Activated B cell treated with CpG ODN at 0.5 μM for 24 hours (primary cell): ENCODE measurements at places on chromosomes 5 and 9.

GRCh38 chr9:5910413-5911057 is 19.8 kb downstream of the MLANA start:
- H3K27ac ChIP-seq = no peak overlapping the region
- H3K4me3 ChIP-seq = no peak overlapping the region
- H3K36me3 ChIP-seq = peaks cover 29% of the 10 kb centered on the region
- no peaks in the 10 kb centered on the region for H3K27me3 ChIP-seq
- DNase-seq = no peak

DNA sequence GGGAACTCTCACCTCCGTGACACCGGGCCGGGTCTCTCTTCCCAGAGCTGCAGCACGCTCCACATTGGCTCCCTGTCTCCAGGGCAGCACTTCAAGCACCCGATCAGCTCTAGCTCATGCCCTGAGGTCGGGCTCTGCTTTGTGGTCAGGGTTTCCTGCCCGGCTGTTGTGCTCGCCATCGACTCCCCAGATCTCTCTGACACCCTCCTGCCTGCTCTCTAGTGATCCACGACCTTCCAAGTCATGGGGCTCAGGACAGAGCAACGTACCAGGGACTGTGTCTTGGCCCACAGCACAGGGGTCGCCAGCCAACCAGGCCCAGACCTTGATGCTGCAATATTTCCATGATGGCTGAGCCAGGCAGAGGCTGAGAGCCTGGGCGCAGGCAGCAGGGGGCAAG is 45.1 kb downstream of the PRRT1B start:
- H3K27me3 ChIP-seq = no peaks in the 10 kb centered on the region
- peaks cover 90% of the 10 kb centered on the region for H3K36me3 ChIP-seq
- no peak overlapping the region for H3K4me3 ChIP-seq
- no peak for DNase-seq
- H3K27ac ChIP-seq = no peak overlapping the region

GRCh38 chr5:91957666-91958065 is 574.5 kb upstream of the ARRDC3 start:
- H3K4me3 ChIP-seq = no peak overlapping the region
- no peak overlapping the region for H3K27ac ChIP-seq
- no peak for DNase-seq
- H3K36me3 ChIP-seq = no peaks in the 10 kb centered on the region
- no peaks in the 10 kb centered on the region for H3K4me1 ChIP-seq

DNA sequence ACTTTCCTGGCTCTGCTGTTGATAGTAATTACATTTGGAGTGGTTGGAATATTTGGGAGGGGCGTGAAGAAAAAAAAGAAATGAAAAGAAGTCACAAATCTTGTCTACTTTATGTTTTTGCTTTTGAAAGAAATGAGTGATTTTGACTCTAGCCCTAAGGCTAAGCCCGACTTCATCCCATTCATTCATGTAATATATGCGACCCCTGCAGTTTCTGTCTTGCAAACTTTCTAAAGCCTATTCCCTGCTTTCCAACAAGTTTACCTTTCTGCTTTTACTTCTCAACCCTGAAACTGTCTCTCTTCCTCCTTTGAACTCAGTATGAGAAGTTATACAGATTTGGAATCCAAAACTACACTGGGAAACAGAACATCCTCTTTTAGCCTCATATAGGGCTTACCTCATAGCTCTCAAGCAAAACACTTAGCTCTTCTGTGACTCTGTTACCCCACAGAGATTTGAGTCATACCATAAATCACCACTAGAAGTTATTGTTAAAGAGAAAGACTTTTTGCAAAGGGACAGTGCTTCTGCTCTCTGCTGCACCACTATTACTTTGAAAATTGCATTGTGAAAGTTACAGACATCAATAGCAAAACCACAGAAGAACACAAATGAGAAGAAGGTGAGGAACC is 1.6 kb downstream of the CFAP95 start:
- H3K27me3 ChIP-seq = peaks cover 28% of the 10 kb centered on the region
- H3K36me3 ChIP-seq = no peaks in the 10 kb centered on the region
- H3K27ac ChIP-seq = no peak overlapping the region
- DNase-seq = no peak
- H3K4me3 ChIP-seq = no peak overlapping the region

- H3K4me1 ChIP-seq = no peaks in the 10 kb centered on the region
- no peaks in the 10 kb centered on the region for H3K27me3 ChIP-seq
- no peak overlapping the region for H3K27ac ChIP-seq
- H3K36me3 ChIP-seq = peaks cover 5% of the 10 kb centered on the region
- no peak for DNase-seq
These were observed 10.3 kb upstream of the ANKHD1 start for GRCh38 chr5:140391312-140391711.

- no peak for DNase-seq
- H3K4me1 ChIP-seq = no peaks in the 10 kb centered on the region
- no peaks in the 10 kb centered on the region for H3K36me3 ChIP-seq
- H3K27ac ChIP-seq = no peak overlapping the region
These were observed 610.0 kb downstream of the TAF11L14 start for GRCh38 chr5:18244309-18244708.

GRCh38 chr9:91933556-91934352 is 16.3 kb downstream of the ROR2 start:
- no peaks in the 10 kb centered on the region for H3K36me3 ChIP-seq
- H3K27me3 ChIP-seq = peaks cover 6% of the 10 kb centered on the region
- DNase-seq = no peak

DNA sequence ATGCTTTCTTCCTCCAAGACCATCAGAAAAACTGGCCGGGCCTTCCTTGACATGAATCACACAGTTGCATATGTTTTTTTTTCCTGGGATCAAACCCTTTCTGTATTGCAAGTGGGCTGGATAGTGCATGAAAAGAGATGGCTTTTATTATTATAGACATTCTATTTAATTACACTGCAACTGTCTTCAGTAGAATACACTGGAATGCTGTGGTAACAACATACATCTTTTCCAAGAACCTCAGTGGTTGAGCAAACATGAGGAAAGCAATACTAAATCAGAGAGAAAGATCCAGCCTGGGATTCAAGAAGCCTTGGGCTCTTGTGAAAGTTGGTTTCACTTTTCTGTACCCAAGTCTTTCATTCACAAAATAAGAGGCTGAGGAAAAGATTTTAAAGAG is 193.0 kb downstream of the DMAC1 start:
- H3K4me1 ChIP-seq = peaks cover 5% of the 10 kb centered on the region
- no peak overlapping the region for H3K4me3 ChIP-seq
- no peak overlapping the region for H3K27ac ChIP-seq
- DNase-seq = no peak
- H3K36me3 ChIP-seq = no peaks in the 10 kb centered on the region
- peaks cover 3% of the 10 kb centered on the region for H3K27me3 ChIP-seq
